ENCODE measurements at places on chromosomes 16 and 17. TPM values are rescaled to one million over a fixed set of nuclear protein-coding genes. Genes with fewer than 3 reads are reported as not detected.

Gene CACNG1
- total RNA-seq, result not detected

Gene KRTAP17-1
- not detected for total RNA-seq

Gene SLC5A2
- total RNA-seq, result not detected

Gene CYTH1
- total RNA-seq, result 44.8 TPM

Gene ITGAL
- total RNA-seq, result 0.05 TPM

Gene CHST5
- not detected for total RNA-seq

Gene CTF1
- total RNA-seq, result 0.33 TPM

Gene C16orf87
- 8.2 TPM for total RNA-seq

Gene TNFRSF13B
- not detected for total RNA-seq

Gene GAST
- not detected for total RNA-seq

Gene ACSM2A
- total RNA-seq, result not detected

Gene GP1BA
- total RNA-seq, result 0.05 TPM
